ENCODE measurements at places on chromosomes 1 and 21.
A peak's percentile ranks its signal among the peaks of the same experiment; 100 is the strongest.

DNA sequence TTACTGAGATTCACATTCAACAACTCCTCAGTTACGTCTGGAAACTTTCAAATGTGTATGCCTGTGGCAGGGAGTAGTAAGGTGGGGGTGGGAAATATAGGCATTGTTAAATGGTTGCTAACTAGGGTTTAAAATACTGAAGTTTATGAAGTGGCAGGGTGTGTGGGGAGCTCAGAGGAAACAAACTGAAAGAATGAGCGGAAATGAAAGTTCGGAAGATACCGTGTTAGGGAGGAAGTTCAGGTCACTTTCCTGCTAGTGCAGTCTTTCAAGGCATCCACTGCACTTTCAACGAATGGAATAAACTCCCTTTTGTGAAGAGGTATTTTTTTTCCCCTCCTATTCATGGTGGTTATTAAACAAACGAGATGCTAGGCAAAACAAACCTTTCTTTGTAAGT lies 19.7 kb downstream of the SYNJ1 start:
- no peak for DNase-seq

DNA sequence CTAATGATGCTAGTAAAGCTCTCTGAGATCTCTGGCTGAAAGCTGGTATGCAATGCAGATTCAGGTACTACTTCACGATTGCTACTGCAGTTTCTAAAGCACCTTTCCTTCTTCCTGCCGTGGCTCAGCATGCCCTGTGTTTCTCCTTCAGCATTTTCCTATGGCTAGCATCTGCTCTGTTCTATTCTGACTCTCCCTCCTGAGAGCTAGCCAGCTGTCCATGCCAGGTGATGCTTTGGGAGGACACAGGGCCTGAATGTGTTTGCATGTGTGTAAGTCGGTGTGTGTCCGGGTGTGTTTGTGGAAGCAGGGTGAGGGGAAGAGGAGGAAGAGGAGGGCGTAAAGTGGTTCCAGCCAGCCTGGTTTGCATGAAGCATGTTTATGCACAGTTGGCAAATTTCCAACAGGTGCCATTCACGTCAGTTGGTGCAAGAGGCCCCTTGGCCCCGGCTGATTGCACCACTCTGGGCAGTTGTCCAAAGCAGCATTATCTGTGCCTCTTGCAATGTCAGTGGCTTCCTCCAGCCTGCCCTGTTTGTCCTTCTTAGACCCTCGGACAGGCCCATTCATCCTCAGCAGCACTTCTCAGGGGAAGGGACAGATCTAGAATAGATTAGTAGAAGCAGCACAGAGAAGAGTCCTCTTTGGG lies 433.3 kb downstream of the DISC1 start:
- no peak for DNase-seq

- peak; percentile 38 for DNase-seq
Measured at GRCh38 chr1:94456736-94457135, 38.5 kb downstream of the ABCD3 start.

DNA sequence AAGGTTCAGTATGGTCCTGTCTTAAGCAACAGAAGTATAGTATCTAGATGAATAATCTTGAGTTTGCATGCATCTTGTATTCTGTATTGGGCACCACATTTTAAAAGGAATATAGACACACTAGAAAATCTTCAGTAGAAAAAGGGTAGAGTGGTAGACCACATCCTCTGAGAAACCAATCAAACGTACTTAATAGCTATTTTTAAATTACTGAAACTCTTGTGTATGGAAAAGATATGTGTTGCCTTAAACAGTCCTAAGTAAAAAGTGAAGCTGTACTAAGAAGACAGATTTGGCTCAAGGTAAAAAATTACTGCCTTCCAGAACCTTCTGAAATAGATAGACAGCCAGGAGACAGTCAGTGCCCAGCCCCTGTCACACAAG lies 3.1 kb downstream of the CTXND2 start:
- no peak for DNase-seq
